NCI-H460 (cell line): ENCODE measurements at places on chromosomes 13 and 19.
A peak's percentile ranks its signal among the peaks of the same experiment; 100 is the strongest.

- no peak for DNase-seq
These were observed 6.6 kb downstream of the TMEM272 start for GRCh38 chr13:51838240-51838846.

DNA sequence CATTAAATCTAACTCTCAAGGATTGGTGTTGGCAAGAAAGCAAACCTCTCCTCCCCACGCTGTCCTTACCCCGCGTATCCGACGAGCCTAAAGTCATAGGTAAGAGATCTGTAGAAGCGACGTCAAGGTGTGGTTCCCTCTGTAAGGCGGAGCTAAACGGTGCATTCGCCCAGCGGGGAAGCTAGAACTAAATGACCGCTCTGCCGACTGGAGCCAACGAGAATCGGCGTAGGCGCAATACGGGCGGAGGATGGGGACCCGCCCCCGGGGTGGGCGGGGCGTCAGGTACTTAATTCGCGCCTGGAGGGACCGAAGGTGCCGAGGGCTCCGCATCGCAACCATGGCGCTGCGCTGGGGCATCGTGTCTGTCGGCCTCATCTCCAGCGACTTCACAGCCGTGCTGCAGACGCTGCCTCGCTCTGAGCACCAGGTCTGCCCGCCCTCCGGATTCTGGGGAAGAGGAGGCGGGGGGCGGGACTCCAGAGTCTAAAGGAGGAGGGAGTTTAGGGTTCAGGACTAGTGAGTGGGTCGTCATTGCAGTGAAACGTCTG, at the start of gene DHDH:
Gene DHDH, plus strand, starts transcription at position 318 of the 551 bp plus-strand sequence. Its CDS starts 23 bp downstream, at position 341.
- peak; percentile 41 for DNase-seq

DNA sequence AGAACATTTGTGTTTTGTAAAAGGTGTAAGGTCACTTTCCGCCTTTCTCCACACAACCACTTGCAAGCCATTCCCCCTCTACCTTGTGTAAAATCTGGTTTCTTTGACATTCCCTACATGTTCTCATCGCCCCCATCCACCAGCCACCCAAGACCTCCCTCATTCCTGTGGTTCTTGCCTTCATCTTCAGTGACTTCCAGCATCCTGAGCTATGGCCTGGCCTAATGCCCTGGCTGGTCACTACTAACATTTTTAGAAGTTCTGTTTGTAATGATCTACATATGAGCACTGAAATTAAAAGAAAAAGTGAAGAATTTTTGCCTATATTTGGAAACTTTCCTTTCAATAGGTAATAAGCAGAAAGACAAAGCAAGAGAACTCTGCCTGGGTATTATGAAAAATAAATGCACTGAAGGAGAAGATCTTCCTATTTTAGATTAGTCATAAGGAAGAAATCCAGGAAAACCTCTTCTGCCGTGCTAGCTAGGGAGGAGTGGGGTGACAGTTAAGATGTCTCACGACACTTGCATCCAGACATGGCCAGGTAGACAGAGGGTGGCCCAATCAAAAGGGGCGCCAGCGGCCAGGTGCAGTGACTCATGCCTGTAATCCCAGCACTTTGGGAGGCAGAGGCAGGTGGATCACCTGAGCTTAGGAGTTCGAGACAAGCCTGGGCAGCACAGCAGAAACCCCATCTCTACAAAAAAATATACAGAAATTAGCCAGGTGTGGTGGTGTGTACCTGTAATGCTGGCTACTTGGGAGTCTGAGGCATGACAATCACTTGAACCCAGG, 28.1 kb upstream of the MPHOSPH8 start:
- DNase-seq, result no peak

GRCh38 chr19:52938761-52939160, 15.5 kb upstream of the ZNF888 start:
- DNase-seq, result no peak

GRCh38 chr13:23690668-23691067, 120.5 kb downstream of the TNFRSF19 start:
- DNase-seq, result no peak

- peak; percentile 64 for DNase-seq
These were observed 213.3 kb upstream of the MIR17HG start for GRCh38 chr13:91133941-91134802.

GRCh38 chr13:95083066-95083465, 218.2 kb downstream of the ABCC4 start:
- DNase-seq, result no peak

GRCh38 chr13:87821512-87821911, 150.3 kb downstream of the SLITRK5 start:
- no peak for DNase-seq

- DNase-seq, result peak; percentile 43
These were observed 9.8 kb downstream of the CLEC4M start for GRCh38 chr19:7772752-7773291.

- DNase-seq, result no peak
These were observed 77.1 kb upstream of the WASF3 start for GRCh38 chr13:26480246-26480855.

- DNase-seq, result no peak
These were observed 9.7 kb upstream of the DPRX start for GRCh38 chr19:53621885-53622740.

- no peak for DNase-seq
These were observed 47.1 kb downstream of the HSPH1 start for GRCh38 chr13:31114641-31115040.

GRCh38 chr13:72164811-72165210, 297.8 kb upstream of the DACH1 start:
- no peak for DNase-seq

- DNase-seq, result no peak
These were observed 209.0 kb downstream of the VWA8 start for GRCh38 chr13:41751734-41752445.

GRCh38 chr13:101529422-101529821, 76.9 kb downstream of the ITGBL1 start:
- no peak for DNase-seq

DNA sequence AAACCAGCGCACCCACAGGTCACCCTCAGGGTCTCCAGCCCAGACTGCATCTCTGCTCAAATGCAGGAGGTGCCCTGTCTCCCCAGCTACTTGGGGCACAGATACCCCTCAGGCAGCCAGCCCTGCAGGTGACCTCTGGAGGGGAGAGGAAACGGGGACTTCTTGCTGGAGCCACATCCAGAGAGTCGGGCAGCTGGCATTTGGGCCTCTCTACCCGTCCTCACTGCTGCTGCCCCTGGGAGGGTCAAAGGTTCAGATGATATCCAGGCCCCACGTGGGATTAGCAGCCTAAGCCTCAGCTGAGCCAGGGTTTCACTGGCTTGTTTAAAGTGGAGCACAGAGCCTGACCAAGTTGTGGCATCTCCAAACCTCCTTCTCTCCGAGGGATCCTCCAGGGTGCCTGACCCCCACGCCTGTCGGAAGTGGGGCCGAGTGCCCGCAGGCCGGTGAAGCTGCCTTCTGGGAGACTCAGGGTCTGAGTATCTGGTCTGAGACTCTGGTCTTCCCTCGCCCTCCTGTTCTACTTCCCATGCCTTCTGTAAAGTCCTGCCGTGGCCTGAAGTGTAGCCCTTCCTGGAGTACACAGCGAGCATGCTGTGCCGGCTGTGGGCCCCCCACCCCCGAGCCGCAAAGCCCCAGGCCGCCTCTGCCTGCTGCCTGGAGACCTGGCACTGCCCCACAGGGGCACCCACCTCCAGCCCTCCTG, 2.1 kb downstream of the RASA3 start:
- DNase-seq, result no peak

GRCh38 chr19:42226886-42227285, 6.8 kb downstream of the ZNF526 start:
- DNase-seq, result no peak

DNA sequence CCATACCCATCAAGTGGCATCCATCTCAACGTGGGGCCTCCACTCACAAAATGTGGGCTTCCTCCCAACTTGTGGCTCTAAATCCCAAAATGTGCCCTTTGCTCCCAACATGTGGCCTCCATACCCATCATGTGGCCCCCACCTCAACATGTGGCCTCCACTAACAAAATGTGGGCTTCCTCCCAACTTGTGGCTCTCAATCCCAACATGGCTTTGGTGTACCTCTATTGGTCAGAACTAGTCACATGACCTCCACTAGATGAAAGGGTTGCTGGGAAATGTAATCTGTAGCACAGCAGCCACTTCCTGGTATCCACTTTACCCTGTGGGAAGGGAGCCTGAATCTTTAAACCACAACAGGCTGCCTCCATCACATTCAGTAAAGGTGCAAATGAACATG, 10.1 kb upstream of the ACER1 start:
- DNase-seq, result no peak

GRCh38 chr13:100755891-100756290, 81.3 kb upstream of the TMTC4 start:
- no peak for DNase-seq

GRCh38 chr13:47904891-47905290, 96.2 kb downstream of the SUCLA2 start:
- DNase-seq, result no peak

GRCh38 chr19:49413348-49413747, 9.9 kb downstream of the PTH2 start:
- no peak for DNase-seq

DNA sequence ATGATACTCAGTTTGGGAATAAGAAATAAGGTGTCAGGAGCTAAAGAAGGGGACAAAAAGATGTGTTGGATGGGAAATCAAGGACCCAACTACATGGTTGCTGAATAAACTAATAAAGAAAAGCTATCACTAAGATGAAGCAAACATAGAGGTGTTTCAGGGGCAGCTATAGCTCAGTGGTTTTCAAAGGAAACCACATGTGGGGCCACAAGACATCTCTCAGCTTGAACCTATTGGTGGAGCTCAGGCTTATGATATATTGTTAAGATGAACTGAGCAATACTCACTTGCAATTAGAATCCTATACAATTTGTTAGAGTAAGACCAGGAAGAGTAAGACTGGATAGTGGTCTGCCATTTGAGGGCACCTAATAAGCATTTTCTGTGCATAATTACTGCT, 45.1 kb upstream of the SPRY2 start:
- no peak for DNase-seq

DNA sequence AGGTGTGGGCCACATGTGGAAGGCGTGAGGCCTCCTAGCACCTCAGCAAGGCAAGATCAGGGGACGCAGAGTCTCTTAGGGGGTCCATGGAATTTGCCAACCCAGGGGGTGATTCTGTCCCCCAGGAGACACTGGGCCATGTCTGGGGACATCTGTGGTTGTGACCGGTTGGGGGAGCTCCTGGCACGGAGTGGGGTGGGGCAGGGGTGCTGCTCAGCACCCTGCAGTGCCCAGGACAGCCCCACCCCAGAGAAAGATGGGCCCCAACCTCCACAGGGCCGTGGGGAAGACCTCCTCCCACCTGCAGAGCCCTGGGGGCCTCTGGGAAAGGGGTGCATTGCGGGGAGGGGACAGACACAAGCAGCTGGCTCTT, 4.0 kb downstream of the MKNK2 start:
- DNase-seq, result no peak

DNA sequence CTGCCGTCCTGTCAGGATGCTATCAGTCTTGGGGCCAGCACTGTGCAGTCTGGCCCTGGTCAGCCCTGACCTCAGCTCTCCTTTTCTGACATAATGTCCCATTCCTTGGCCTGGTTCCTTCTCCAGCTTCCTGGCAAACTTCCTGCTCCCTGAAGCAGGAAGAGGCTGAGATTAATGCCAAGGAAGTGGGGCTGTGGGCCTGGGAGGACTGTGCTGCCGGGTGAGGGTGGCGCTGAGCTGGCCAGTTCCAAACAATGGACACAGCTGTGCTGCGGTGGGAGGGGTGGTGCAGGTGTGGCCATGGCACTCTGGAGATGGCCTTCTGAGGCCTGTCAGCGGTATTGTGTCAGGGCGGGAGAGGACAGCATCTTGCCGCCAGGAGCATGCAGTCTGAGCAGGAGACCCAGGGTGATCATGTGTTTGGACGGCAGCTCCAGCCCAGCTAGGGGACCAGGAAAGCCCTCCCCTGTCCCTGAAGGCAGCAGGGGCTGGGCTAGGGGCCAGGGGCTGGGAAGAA, 30.9 kb downstream of the TUBA3C start:
- no peak for DNase-seq

DNA sequence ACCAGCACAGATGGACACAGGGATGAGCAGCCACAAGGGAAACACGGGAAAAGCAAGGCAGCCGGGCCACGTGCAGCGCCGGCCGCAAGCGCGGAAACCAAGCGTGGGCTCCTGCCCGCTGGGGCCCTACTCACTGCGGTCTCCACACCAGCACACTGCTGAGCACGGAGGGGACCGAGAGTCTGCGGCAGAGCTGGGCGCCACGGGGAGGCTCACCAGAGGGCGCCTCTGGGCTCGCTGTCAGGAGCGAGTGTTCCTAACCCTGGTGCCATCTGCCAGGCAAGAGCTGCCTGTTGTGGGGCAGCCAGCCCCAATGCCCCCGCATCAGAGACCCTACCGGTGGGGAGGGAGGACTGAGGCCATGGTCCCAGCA, 26.5 kb downstream of the MPND start:
- peak; percentile 24 for DNase-seq

- DNase-seq, result no peak
These were observed 273.4 kb downstream of the DCLK1 start for GRCh38 chr13:35857769-35858168.

- no peak for DNase-seq
These were observed 165.0 kb downstream of the FGF14 start for GRCh38 chr13:102236830-102237229.

GRCh38 chr13:26749285-26749684, 11.3 kb downstream of the GPR12 start:
- no peak for DNase-seq

DNA sequence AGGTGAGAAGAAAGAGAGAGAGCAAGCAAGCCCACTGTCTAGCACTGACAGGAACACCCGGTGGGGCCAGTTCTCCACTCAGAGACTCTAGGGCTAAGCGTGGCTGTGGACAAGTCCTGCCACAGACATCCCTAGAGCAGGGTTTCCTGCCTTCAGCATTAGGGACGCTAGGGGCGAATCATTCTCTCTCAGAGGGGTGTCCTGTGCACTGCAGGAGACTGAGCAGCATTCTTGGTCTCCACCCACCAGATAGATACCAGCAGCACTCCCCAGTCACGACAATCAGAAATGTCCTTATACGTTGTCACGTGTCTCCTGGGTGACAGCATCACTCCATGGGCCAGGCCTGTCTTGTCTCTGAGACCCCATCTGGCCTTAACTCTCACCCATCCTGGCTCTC, 1.5 kb downstream of the OR10H1 start:
- no peak for DNase-seq
